ENCODE measurements at places on chromosomes 6 and 20.

GRCh38 chr6:121849477-121849876 lies 414.0 kb downstream of the GJA1 start:
- no peak for DNase-seq

GRCh38 chr6:30612687-30613248 lies 4.3 kb downstream of the PPP1R10 start:
- no peak for DNase-seq

DNA sequence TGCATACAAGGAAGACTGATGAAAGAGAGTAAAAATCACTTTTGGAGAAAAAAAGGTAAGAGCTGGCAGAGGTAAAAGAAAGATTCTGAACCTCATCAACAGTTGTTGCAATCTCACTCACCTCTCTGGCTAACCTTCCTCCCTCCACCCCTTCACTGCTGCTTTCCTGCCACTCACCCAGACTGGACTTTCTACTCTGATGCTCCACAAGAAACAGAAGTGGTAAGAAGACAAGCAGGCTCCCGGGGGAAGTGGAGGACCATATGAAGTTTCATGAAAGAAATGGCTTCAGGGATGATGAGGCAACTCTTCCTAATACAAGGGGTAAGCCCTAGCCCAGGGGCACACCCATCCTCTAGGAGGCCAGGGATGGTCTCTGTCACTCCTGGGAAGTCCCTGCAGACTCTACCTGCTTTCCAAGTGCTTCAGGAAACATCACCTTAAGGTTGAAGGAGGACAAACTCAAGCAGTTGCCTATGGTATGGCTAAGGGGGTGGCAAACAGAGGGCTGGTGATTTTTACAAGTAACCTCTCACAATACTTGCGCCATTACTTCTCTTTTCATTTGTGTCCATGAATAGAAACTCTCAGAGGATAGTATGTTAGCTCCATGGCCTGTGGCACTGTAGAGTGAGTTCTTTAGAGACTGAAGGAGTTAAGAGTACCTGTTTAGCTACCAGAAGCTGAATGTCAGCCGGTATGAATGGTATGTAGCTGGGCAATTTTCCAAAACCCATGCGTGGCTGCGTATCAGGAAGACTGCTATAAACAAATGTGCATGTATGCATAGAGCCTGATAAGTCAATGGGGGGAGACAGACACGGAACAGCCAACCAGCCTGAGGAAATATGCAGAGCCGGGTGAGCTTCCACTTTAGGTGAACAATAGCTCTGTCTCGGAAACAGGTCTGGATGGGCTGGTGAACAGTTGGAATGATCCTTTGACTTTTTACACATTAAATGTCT lies 112.0 kb downstream of the BACH2 start:
- no peak for DNase-seq

GRCh38 chr20:35664466-35665206 lies at the start of the genes CPNE1 and RBM12:
CPNE1 (minus strand) TSS chr20:35664900; CDS start chr20:35632923, 31,977 bp downstream.
RBM12 (minus strand) TSS chr20:35664900; CDS start chr20:35655322, 9,578 bp downstream.
- DNase-seq, result peak; percentile 96

GRCh38 chr6:134090591-134090990 lies 38.2 kb upstream of the SLC2A12 start:
- no peak for DNase-seq

- DNase-seq, result no peak
Measured at GRCh38 chr6:21582651-21583050, 10.9 kb upstream of the SOX4 start.

GRCh38 chr6:35288834-35289233 lies 8.8 kb upstream of the DEF6 start:
- DNase-seq, result no peak

GRCh38 chr6:44020148-44020547 lies 107.1 kb downstream of the MRPL14 start:
- peak; percentile 69 for DNase-seq

GRCh38 chr6:110355727-110356126 lies 2.4 kb downstream of the METTL24 start:
- DNase-seq, result no peak

- no peak for DNase-seq
Measured at GRCh38 chr20:1535420-1536175, 21.9 kb downstream of the SIRPD start.

DNA sequence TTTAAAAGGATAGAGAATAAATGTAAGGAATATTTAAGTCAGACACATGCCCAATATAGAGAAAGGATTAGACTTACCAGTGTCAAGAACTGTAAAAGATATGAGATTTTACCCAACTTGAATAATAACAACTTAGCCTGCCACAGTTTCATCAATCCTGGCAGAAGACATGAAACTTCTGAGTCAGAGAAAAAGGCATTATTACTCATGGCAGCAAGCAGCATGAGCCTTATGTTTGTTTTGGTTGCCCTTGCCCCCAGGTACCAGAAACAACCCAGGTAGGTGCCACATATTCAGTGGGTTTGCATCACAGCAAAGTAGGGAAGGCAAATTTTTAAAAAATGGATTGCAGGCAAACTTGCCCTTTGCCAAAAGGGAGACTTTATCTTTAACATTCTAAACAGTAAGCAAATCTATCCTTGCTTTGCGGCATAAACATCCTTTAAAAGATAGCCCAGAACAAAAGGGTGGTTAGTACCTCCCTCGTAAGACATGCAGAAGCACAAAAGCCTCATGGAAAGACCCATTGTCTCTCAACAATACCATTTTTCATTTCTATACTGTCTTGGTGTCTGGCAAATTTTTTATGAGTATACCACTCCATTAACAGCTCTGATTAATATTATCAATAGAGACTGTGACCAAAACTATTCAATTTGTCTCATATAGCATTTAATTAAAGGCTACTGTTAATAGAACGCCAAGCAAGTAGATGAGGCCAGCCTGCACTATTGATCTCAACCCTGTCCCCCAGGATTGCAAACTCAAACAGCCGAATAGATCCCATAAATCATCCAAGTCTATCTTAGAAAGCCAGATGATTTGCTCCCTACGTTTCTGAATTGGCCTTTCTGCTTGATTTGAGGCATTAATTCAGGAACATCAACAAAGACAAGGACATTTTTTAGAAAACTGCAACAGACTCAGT lies 185.1 kb downstream of the COL19A1 start:
- DNase-seq, result no peak

GRCh38 chr20:6786548-6786947 lies 19.1 kb downstream of the BMP2 start:
- DNase-seq, result no peak

- no peak for DNase-seq
Measured at GRCh38 chr6:15023448-15023847, 222.4 kb upstream of the JARID2 start.

GRCh38 chr20:43938932-43939761 lies 24.5 kb downstream of the TOX2 start:
- DNase-seq, result no peak

- no peak for DNase-seq
Measured at GRCh38 chr20:23317081-23317480, 33.5 kb upstream of the NXT1 start.

DNA sequence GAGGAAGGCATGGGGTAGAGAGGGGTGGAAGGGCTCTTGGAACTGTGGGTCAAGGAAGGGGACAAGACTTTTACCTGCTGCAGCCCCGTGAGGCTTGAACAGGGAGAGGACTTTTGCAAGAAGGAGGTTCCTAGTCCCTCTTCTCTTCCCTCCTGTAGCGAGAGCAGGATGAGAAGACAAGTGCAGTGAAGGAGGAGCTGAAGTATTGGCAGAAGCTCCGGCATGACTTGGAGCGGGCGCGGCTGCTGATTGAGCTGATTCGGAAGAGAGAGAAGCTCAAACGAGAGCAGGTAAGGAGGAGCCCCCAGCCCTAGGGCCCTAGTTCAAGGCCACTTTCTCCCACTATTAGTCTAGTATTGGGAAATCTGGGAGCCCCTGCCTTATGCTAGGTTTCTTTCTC lies 10.6 kb downstream of the BRPF3 start:
- DNase-seq, result no peak

DNA sequence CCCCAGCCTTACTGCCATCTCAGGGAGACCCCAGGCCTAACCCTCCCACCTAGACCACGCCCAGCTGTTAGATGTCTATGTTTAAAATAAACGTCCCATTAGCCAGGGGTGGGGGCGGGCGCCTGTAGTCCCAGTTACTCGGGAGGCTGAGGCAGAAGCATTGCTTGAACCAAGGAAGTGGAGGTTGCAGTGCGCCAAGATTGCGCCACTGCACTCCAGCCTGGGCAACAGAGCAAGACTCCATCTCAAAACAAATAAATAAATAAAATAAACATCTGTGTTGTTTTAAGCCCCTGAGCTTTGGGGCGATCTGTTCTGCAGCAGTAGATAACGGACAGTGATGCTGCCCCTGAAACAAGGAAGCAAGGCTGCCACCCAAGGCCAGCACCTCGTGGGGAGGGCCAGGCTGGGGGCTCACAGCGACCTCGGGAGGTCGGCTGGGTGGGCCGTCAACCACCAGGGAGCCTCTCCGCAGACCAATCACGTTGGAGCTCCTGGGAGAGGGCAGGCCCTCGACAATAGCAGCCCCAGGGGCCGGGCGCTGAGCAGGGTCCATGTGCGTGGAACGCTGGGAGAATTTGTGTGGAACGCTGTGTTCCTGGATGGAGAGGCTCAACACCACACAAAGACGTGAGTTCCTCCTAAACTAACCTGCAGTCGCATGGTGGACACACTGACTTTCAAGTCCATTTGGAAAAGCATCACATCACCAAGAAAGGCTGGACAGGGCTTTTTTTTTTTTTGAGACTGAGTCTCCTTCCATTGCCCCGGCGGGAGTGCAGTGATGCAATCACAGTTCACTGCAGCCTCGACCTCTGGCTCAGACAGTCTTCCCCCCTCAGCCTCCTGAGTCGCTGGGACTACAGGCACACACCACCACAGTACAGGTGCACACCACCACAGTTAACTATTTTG lies 1.0 kb upstream of the HELZ2 start:
- no peak for DNase-seq

- peak; percentile 75 for DNase-seq
Measured at GRCh38 chr6:133921249-133921859, 31.7 kb upstream of the TBPL1 start.

DNA sequence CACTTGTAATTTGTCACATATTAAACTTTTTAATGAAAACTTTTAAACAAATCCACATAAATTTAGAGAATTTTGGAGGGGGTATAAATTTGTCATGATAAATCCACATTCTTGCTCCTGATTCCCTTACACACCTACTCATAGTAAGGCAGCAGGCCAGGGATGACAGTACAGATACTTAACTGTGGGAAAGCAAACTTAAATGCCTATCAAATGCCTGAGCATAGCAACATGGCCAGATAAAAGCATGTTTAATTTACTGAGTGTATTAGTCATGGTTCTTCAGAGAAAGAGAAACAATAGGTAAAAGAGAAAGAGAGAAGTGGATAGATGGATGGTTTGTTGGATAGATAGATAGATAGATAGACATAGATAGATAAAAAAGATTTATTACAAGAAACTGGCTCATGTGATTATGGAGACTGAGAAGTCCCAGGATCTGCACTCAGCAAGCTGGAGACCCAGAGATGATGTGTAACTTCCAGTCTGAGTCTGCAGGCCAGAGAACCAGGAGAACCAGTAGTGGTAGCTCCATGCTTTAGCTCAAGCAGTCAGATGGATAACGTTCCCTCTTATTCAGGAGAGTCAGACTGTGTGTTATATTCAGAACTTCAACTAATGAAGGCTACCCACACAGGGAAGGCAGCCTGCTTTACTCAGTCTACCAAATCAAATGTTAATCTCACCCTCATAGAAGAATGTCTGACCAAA lies 15.9 kb upstream of the ADGRF1 start:
- DNase-seq, result no peak

DNA sequence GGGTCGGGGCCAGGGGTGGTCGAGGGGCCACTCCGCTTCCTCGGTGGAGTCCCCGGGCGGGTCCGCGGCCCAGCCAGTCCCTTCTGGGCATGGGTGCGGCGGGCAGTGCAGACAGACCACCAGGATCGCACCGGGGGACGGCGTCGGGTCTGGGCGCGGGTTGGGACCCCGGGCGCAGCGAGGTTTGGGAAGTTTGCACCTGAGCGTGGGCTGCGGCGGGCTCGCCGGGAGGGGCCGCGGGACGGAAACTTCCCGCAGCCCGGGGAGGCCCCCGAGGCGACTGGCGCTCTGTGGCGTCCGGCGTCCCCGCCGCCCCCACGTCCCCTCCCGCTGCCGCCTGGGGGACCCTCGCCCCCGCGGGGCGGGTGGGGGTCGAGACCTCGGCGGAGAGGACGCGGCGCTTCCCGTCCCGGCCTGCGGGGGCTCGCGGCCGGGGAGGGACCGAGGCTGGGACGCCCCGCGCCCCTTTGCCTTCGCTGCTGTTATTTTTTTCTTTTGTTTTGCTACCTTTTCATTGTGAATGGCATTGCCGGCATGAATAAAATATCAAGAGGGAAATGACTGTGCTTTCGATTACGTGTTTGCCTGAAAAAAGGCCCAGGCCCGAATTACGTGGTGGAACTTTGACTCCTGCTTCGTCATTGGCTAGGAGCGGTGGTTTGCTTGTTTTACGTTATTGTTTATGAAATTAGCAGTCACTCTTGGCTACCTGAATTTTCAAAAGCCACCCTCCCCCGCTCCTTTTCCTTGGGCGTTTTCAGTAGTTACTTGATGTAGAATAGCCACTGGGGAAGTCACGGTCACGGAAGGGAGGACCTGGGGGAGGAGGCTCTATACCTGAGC lies 703 bp downstream of the SNX9 start:
- peak; percentile 70 for DNase-seq

GRCh38 chr20:10263385-10264165 lies 44.9 kb downstream of the SNAP25 start:
- DNase-seq, result no peak

- peak; percentile 95 for DNase-seq
Measured at GRCh38 chr20:3686867-3687321, 5.1 kb upstream of the ADAM33 start.

GRCh38 chr6:11675601-11676000 lies 103.0 kb downstream of the ADTRP start:
- DNase-seq, result no peak

- DNase-seq, result no peak
Measured at GRCh38 chr6:32825966-32826365, 9.2 kb upstream of the HLA-DOB start.

GRCh38 chr6:91713911-91714310 lies 1127.0 kb upstream of the MAP3K7 start:
- DNase-seq, result no peak

DNA sequence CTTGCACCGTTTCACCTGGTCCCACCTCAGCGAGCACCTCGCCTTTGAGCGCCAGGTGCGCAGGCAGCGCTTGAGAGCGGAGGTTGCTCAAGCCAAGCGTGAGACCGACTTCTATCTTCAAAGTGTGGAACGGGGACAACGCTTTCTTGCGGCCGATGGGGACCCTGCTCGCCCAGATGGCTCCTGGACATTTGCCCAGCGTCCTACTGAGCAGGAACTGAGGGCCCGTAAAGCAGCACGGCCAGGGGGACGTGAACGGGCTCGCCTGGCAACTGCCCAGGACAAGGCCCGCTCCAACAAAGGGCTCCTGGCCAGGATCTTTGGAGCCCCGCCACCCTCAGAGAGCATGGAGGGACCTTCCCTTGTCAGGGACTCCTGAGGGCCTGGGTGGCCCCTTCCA lies 1.5 kb downstream of the ABT1 start:
- no peak for DNase-seq
